ENCODE measurements at places on chromosomes 11 and 22.

- H3K4me3 ChIP-seq: no peak overlapping the region
- no peaks in the 10 kb centered on the region for H3K27me3 ChIP-seq
- no peak for DNase-seq
- no peaks in the 10 kb centered on the region for H3K36me3 ChIP-seq
These were observed 755.7 kb downstream of the KCNA4 start for GRCh38 chr11:29260939-29261705.

DNA sequence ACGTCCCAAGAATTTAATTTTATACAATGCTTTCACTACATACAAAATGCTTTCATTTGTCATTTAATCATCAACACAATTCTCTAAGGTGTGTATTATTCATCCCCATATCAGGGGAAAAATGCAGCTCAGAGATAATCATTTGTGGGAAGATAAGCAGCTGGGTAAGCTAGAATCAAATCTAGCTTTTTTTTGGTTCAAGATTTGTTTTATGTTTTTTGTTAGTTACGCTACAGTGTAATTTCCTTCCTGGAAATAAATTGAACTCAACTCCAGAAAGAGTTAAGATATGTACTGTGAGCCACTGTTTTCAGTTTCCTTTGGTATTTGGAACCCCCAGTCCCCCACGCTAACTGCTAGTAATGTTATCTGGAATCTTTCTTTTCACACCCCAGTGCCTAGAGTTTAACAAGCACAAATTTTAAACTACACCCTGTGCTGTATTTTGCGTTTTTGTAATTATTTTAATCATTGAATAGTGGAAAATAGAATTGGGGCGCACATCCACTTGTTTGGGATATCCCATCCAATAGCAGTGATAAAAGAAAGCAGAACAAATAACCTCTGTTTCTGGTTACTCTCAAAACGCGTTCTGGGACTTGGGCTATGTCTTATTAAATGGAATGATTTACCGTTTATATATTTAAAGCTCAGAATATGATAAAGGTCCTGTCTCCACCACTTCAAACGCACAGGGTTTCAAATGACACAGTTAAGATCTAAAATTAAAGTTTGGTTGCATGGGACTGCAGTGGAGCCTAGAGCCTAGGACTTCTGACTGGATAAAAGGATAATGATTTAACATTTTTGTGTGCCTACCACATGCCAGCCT lies 2.1 kb upstream of the HSPA8 start:
- DNase-seq: no peak
- H3K4me1 ChIP-seq: peaks cover 39% of the 10 kb centered on the region
- peak overlapping the region; percentile 78 for H3K4me3 ChIP-seq

DNA sequence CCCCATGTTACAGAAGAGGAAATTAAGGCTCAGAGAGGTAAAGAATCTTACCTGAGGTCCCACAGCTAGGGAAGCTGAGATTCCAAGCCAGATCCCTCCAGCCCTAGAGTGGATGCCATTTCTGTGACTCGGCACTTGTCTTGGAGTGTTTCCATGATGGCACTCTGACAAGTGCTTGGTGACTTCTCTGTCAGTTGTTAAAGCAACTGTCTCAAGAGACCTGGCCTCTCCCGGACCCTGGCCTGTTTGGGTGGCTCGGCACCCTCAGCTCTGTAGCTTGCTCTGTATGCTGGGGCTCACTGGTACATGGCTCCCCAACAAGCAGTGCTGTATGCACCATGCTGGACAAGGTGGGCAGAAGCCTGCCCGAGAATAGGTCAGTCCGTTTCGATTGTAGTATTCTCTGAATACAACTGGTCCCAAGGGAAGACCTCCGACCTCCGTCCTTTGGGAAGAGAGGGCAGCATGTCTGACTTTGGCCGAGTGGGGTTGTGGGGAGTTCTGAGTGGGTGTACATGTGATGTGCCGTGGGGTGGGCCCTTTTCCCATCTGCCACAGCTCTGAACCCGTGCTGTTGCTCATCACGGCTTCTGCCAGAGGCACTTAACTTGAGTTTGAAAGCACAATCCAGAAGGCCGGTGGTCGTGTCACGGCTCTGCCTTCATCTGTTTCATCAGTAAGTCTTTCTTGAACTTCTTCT lies 12.4 kb downstream of the ACO2 start:
- no peaks in the 10 kb centered on the region for H3K4me1 ChIP-seq
- H3K36me3 ChIP-seq: peaks cover 10% of the 10 kb centered on the region
- H3K27ac ChIP-seq: no peak overlapping the region
- no peak for DNase-seq
- no peaks in the 10 kb centered on the region for H3K27me3 ChIP-seq
- no peak overlapping the region for H3K4me3 ChIP-seq

DNA sequence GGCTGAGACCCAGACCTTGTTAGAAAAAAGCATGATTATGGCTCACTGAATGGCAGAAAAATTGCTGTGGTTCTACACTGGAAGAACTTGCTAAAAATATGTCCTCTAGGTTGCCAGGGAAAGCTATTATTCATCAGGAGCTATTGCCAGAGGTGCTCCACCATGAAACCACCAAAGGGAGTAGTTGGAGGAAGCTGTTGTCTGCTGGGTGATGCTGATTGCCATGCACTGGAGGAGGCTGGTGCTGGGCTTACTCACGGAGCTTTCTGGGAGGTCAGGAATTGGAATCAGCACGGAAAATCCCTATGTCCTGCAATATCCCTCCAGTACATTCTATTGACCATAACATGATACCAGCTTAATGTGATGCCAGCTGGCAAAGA lies 199.6 kb upstream of the ZBED5 start:
- DNase-seq: no peak
- H3K4me3 ChIP-seq: no peak overlapping the region
- H3K27me3 ChIP-seq: no peaks in the 10 kb centered on the region

DNA sequence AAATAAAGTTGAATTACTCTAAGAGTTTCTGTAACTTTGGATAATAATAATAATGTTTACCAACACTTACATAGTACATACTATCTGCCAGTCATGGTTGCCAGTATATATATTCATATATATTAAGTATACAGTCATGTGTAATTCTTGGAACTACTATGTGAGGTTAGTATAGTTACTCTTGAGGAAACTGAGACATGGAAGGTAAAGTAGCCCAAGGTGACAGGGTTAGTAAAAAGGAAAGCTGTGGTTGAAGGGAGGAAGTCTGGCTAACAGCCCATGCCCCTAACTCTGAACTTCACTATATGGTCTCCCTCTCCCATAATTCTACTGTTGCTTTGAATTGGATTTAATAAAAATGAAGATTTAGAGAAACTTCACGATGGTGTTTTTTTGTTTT lies 24.9 kb downstream of the FDX1 start:
- no peak overlapping the region for H3K4me3 ChIP-seq
- no peaks in the 10 kb centered on the region for H3K4me1 ChIP-seq
- H3K36me3 ChIP-seq: peaks cover 13% of the 10 kb centered on the region
- no peak for DNase-seq
- no peaks in the 10 kb centered on the region for H3K27me3 ChIP-seq
- no peak overlapping the region for H3K27ac ChIP-seq

DNA sequence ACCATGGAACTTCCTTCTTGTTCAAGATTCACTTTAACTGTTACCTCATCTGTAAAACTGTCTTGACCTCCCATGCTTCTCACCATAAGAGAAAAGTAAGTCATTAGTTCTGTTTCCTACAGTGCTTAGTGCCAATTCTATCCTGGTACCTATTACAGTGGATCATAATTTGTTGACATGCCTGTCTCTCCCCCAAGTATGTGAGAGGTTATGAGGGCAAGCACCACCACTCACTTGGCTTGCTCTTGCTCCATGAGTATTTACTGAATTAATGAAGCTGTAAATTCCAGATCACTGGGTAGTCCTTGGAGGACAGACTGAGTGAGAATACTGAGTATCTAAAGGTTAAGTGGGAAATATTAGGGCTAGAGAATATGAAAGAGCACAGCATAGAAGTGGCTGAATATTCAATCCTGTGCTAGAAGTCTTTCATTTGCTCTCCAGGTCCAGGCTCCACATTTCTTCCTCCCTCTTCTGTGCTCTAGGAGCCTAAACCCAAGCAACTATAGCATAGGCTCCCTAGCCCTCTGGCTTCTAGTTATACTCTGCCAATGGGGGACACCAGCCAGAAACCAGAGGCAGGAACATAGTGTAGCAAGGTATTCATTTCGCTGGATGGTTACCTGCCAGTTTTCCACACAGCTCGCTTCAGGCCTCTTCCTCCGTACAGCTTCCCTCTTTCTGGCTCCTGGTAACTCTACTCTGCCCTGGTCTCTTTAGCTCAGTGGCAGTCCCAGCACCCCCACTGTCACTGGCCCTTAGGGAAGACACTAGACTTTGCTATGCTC lies 118.2 kb upstream of the SLC5A12 start:
- H3K4me1 ChIP-seq: no peaks in the 10 kb centered on the region
- H3K27ac ChIP-seq: no peak overlapping the region
- H3K4me3 ChIP-seq: no peak overlapping the region
- no peaks in the 10 kb centered on the region for H3K36me3 ChIP-seq

- H3K36me3 ChIP-seq: no peaks in the 10 kb centered on the region
- no peak overlapping the region for H3K27ac ChIP-seq
- no peak overlapping the region for H3K4me3 ChIP-seq
- DNase-seq: no peak
These were observed 85.1 kb downstream of the KIRREL3 start for GRCh38 chr11:126915430-126915829.

DNA sequence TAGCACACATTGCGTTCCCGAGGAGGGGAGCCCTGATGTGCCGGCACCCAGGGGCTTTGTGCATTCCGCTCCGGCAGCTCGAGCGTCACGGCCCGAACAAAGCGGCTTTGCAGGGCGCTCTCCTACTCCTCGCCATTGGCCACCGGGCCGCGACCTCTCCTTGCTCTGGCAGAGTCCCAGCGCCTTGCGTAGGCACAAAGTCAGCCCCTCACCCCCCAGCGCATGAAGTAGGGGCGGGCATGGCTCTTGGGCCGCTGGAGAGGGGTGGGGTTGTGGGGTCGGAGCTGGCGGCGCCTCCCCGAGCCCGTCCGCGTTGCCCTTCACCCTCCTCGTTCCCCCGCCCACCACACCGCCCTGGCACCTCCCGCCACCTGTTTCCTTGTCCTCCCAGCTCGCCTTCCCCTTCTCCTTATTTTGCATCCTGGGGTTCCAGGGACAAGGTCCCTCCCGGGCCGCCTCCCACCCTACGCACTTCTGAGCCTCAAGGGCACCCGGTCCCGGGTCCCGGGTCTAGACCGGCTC lies 753 bp upstream of the PPARA start:
- H3K36me3 ChIP-seq: peaks cover 28% of the 10 kb centered on the region
- peak overlapping the region; percentile 78 for H3K4me3 ChIP-seq
- peaks cover 42% of the 10 kb centered on the region for H3K4me1 ChIP-seq
- peaks cover 17% of the 10 kb centered on the region for H3K27me3 ChIP-seq
- peak; percentile 69 for DNase-seq

GRCh38 chr11:102879801-102880200 lies 5.0 kb upstream of the MMP12 start:
- H3K27ac ChIP-seq: no peak overlapping the region
- H3K4me1 ChIP-seq: no peaks in the 10 kb centered on the region
- H3K27me3 ChIP-seq: no peaks in the 10 kb centered on the region
- no peak for DNase-seq
- H3K36me3 ChIP-seq: no peaks in the 10 kb centered on the region

DNA sequence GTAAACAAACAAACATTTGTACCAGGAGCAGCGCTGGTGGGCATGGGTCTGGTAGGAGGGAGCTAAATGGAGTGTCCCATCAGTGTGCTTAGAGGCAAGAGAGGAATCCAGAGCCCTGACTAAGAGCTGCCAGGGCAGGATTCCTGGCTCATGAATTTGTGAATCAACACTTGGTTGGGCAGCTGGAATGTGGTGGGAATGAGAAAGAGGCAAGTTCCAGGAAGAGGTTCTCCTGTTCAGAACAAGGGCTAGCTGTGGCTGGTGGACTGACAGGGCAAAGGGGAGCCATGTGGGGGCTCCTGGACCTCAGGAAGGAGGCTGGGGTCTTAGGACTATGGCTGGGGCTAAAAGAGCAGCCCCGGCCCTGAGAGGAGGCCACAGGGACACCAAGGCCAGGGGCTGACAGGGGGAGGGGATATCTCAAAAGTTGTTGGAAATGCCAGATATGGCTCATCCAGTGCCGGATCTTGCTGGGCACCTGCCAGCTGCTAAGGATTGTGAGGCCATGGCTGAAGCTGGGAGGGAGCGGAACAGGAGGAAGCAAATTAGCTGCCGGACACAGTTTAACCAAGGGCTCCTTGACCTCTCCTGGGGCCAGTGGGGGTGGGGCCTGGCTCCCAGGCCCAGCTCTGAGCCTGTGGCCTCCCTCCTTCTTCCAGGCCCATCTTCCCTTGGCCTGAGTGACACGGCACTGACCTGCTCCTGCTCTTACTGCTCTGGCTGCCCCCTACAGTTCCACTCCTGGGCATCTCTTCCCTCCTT lies 14.6 kb upstream of the P2RY6 start:
- no peak overlapping the region for H3K27ac ChIP-seq
- H3K27me3 ChIP-seq: no peaks in the 10 kb centered on the region
- DNase-seq: no peak
- no peaks in the 10 kb centered on the region for H3K36me3 ChIP-seq
- H3K4me1 ChIP-seq: no peaks in the 10 kb centered on the region

GRCh38 chr22:31082606-31083376 lies 1.7 kb downstream of the SMTN start:
- no peaks in the 10 kb centered on the region for H3K27me3 ChIP-seq
- H3K36me3 ChIP-seq: peaks cover 10% of the 10 kb centered on the region
- H3K4me3 ChIP-seq: peak overlapping the region; percentile 87
- peaks cover 51% of the 10 kb centered on the region for H3K4me1 ChIP-seq

GRCh38 chr11:67320691-67321090 lies 17.4 kb downstream of the SSH3 start:
- no peaks in the 10 kb centered on the region for H3K36me3 ChIP-seq
- H3K4me1 ChIP-seq: peaks cover 20% of the 10 kb centered on the region
- DNase-seq: no peak
- H3K27me3 ChIP-seq: no peaks in the 10 kb centered on the region
- H3K4me3 ChIP-seq: no peak overlapping the region

GRCh38 chr22:47012589-47013370 lies 250.3 kb downstream of the TBC1D22A start:
- no peak for DNase-seq
- no peak overlapping the region for H3K27ac ChIP-seq
- peaks cover 36% of the 10 kb centered on the region for H3K36me3 ChIP-seq

- H3K27me3 ChIP-seq: peaks cover 2% of the 10 kb centered on the region
- DNase-seq: no peak
- peak overlapping the region; percentile 87 for H3K4me3 ChIP-seq
- no peak overlapping the region for H3K27ac ChIP-seq
- H3K4me1 ChIP-seq: peaks cover 27% of the 10 kb centered on the region
These were observed 2.2 kb downstream of the PNPLA2 start for GRCh38 chr11:820655-821511.

DNA sequence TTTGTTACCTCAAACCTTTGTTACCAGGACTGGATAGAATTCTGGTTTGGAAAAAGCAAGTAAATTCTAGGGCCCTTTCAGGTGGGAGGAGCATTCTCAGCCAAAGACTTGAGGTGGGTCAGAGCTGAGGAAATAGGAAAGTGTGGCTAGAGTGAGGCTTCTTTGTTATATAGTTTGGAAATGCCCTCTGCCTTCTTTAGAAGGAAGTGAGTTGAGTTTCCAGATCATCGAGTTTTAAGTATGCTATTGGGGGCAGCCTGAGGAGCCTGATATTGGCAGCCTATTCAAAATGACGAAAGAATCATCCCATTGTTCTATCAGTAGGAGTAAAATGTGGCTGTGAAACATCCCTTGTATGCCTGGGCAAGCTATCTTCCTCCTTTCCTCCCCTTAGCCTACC lies 134.1 kb downstream of the ARHGAP42 start:
- no peaks in the 10 kb centered on the region for H3K27me3 ChIP-seq
- no peak for DNase-seq
- no peak overlapping the region for H3K4me3 ChIP-seq
- H3K4me1 ChIP-seq: no peaks in the 10 kb centered on the region
- H3K27ac ChIP-seq: no peak overlapping the region

Data from DND-41 (cell line).